Activated T-helper 2 cell treated with anti-CD3 and anti-CD28 coated beads, Interferon-gamma antibody, Interleukin-2, Interleukin-4, amounts not matched to agents 10 μg/mL and 5 μg/mL and 100 μg/mL, durations not matched to agents 14 hours and 24 hours and 36 hours (primary cell): ENCODE measurements at places on chromosomes 4 and X. TPM values are rescaled to one million over a fixed set of nuclear protein-coding genes. Genes with fewer than 3 reads are reported as not detected.

The TIMP1 gene
- 76.5 and 77.1 TPM in 2 replicates for total RNA-seq

The AREG gene
- 1.3 and 1.7 TPM in 2 replicates for total RNA-seq

The HTN3 gene
- not detected in 2 replicates for total RNA-seq

The FMR1NB gene
- not detected in 2 replicates for total RNA-seq

The MAGEB6 gene
- not detected in 2 replicates for total RNA-seq

The TLR10 gene
- not detected in 2 replicates for total RNA-seq

The CXCR3 gene
- total RNA-seq, result 11.1 and 11.4 TPM in 2 replicates

The PRDM8 gene
- total RNA-seq, result 1.1 and 1.8 TPM in 2 replicates

The ALB gene
- total RNA-seq, result not detected in 2 replicates

The MAGEB1 gene
- total RNA-seq, result not detected in 2 replicates
